ENCODE measurements at places on chromosomes 4 and X. TPM values are rescaled to one million over a fixed set of nuclear protein-coding genes. Genes with fewer than 3 reads are reported as not detected.

Gene TMPRSS11F
- not detected for total RNA-seq

Gene PCDH19
- not detected for total RNA-seq

Gene RNF128
- total RNA-seq = not detected

Gene HERC6
- 55.2 TPM for total RNA-seq

Gene CTAG1B
- not detected for total RNA-seq

Gene ENPEP
- total RNA-seq = 1.1 TPM

Gene BMX
- not detected for total RNA-seq
